ENCODE measurements at places on chromosomes 5 and 9.

GRCh38 chr5:137705106-137705505 is 30.8 kb downstream of the KLHL3 start:
- no peak for DNase-seq

DNA sequence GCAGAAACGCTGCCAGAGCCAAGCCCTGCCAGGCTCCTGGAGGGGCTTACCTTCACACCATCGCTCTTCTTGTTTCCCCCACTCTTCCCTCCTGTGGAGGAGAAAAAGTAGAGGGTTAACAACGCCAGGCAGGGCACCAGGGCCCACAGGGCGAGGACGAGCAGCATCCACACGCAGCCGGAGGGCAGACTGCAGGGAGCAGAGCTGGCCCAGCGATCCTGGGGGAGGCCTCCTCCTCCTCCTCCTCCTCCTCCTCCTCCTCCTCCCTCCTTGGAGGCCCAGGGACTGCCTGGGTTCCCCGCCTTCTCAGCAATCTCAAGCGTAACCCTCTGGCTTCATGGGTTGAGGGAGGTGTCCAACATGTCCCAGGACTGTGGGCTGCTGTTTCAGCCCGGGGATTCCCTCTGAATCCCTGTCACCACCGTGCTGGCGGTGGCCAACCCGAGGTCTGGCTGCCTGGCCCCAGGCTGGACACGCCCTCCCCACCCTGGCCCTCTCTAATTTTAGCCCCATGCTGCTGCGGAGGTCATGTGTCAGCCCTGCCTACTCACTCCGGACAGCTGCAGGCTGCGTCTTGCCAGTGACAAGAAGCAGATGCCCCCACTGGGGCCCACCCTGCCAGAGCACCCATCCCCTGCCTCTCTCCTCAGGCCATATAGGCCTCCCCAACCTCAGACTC is 44.3 kb downstream of the CAMK2A start:
- no peak for DNase-seq

- no peak for DNase-seq
Observed at GRCh38 chr9:132763574-132763973, 93.3 kb downstream of the GTF3C4 start.

- DNase-seq, result no peak
Observed at GRCh38 chr5:181173027-181173419, 25.6 kb downstream of the OR2V2 start.

GRCh38 chr9:95366731-95367325 is 49.3 kb upstream of the FANCC start:
- no peak for DNase-seq

DNA sequence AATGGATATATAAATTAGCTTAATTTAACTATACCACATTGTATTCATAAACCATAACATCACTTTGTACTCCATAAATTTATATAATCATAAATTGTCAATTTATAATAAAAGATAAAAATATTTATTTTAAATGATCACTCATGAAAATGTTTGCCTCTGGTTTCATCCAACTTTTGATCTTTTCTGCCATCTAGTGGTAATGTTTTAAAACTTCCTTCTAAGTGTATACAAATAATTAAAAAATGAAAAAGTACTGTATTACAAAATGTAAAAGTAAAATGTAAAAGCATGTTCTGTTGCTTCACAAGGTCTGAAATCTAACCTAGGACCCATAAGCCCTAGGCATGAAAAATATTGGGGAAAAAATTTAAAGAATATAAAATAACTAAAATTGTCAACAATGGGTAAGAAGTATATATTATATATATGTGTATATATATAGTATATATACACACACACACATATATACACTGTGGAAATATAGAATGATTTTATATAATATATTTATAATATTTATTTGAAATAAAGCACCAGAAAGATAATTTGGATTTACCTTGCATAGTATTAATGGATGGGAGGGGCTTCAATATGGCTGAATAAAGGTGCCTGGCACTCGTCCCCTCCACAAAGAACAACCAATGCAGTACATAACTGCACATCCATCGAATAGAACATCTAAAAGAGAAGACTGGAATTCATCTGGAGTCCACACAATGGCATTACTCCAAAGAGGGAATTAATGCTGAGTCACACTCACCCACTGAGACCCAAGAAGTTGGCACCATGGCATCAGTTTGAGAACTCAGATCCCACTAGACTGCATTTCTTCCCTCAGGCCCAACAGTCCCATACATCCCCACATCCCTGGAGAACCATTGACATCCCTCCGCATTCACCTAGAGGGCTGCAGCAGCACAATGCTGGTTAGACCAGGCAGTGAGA is 32.5 kb downstream of the ANXA1 start:
- no peak for DNase-seq
